ENCODE measurements at places on chromosomes 2 and 18.
A peak's percentile ranks its signal among the peaks of the same experiment; 100 is the strongest.

DNA sequence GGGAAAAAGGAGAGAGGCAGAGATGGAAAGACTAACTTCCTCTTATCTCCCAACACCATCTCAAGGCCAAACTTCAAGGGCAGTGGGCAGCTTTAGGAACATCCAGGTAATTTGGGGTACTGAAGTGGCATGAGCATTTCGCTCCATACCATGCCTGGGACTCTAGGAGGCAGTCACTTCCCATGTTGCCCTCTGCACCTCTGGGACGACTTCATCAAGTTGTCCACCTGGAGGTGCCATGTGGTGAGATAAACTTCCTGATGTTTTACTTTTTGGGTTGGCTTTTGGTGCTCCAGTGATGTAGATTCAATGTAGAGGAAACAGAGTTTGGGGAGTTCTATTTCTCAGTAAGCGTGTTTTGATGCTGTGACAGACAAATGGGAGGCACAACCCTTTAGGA, 56.3 kb upstream of the UPP2 start:
- DNase-seq: no peak

GRCh38 chr2:157692768-157693167, 64.1 kb upstream of the ACVR1C start:
- no peak for DNase-seq

- no peak for DNase-seq
Measured at GRCh38 chr18:64254399-64255093, 105.7 kb upstream of the LINC00305 start.

- peak; percentile 73 for DNase-seq
Measured at GRCh38 chr2:63590626-63591408, 2.1 kb downstream of the MDH1 start.

- peak; percentile 69 for DNase-seq
Measured at GRCh38 chr2:64861452-64862397, 127.5 kb upstream of the SLC1A4 start.

DNA sequence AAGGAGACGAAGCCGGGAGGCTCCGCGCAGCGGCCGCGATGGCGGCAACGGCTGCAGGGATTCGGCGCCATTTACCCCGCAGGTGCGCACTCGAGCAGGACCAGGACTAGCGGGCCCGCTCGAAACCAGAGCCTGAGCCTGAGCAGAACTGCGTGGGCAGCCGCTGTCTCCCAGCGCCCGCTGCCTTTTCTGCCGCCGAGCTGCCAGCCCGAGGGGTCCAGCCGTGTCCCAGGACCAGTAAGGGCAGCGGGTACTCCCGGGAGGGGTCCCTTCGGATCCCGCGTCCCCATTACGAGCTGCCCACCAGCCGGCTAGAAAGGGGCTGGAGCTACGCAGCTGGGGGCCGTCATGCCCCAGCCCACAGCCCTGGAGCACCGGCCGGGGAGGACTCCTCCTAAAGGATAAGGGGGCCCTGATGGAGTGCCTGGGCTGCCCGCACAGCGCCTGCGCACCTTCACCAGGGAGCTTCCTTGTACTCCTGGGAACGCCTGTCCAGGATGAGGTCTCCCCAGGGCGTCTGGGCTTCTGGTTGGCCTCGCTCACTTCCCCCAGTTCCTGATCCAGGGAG, 9.9 kb downstream of the ALPP start:
- DNase-seq: no peak

DNA sequence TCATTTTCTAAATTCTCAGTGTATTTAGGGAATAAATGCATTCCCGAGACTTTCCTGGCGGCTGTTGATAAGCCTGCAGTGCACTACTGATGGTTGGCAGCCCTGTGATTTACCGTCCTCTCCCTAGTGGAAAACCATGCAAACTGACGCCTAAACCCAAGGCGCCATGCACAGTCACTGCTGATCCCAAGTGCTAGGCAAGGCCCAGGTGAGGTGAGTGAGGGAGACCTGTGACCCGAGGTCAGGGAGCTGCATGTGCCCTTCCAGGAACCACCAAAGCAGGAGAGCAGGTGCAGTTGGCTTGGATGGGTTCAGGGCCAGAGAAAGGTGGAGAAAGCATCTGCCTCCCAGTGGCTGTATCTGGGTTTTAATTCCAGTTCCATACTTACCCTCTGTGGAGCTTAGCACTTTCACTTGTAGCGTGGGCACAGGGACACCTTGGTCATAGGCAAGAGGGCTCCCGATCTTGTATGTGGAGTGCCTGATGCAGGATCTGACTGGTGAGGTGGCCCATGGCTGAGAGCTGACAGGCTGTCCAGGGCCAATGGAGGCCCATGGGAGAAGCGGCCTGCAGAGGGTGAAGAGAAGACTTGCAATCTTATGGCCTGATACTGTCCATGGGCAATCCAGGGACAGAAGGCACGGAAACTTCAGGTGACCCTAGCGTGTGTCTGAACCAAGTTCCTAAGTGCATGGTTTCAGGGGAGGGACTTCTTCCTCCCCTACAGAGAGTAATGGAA, 131.3 kb downstream of the SH3RF3 start:
- DNase-seq: no peak

DNA sequence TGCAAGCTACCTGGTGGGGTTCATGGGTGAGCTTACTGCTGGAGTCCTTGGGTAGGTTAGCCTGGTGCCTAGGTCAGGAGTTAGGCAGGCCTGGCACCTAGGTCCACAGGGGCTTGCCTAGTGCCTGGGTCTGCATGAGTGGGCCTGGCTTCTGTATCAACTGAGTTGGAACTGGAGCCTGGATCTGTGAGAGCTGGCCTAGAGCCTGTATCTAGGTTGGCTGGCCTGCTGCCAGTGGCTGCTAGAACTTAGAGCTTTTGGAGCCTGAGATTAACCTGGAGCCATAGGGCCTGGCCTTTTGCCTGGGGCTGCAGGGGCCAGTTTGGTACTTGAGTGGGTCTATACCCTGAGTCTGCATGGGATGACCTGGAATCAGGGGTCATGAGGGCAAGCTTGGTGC, 679.4 kb downstream of the NUP35 start:
- DNase-seq: no peak

GRCh38 chr2:202161151-202161835, 77.1 kb downstream of the SUMO1 start:
- no peak for DNase-seq

- no peak for DNase-seq
Measured at GRCh38 chr18:69000366-69000765, 202.5 kb downstream of the CCDC102B start.

DNA sequence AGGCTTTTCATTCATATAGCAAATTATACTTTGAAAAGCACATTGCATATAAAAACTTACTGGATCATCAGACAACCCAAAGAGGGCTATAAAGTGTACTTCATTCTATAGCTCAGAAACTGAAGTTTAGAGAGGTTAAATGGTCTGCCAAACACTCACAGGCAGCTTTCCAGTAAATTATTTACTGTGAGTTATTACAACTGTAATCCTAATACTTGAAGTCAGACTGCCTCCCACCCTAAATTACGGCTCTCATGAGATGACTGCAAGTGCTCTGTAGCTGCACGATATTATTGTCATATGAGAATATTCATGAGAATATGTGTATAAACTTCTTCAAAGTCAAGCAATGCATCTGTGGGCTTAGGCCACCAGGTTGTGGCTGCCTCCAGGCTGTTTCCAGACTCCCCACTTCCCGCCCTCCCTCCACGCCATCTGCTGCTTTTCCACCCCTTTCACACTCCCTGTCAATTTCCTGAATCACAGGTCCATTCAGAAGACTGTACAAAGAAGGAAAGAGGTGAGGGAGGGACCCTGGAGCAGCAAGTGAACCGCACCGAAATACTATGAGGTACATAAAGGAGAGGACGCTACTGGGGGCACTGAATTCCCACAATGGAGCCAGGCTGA, 111.1 kb upstream of the SPOPL start:
- DNase-seq: no peak

DNA sequence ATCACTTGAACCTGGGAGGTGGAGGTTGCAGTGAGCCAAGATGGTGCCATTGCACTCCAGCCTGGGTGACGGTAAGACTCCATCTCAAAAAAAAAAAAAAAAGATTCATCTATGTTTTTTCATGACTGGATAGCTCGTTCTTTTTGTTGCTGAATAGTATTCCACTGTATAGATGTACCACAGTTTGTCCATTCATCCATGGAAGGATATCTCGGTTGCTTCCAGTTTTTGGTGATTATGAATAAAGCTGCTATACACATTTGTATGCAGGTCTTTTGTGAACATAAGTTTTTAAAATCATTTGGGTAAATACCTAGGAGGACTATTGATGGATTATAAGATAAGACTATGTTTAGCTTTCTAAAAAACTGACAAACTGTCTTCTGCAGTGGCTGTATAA, 90.8 kb downstream of the ACOXL start:
- DNase-seq: no peak

- no peak for DNase-seq
Measured at GRCh38 chr18:44342162-44342561, 338.5 kb upstream of the SETBP1 start.

DNA sequence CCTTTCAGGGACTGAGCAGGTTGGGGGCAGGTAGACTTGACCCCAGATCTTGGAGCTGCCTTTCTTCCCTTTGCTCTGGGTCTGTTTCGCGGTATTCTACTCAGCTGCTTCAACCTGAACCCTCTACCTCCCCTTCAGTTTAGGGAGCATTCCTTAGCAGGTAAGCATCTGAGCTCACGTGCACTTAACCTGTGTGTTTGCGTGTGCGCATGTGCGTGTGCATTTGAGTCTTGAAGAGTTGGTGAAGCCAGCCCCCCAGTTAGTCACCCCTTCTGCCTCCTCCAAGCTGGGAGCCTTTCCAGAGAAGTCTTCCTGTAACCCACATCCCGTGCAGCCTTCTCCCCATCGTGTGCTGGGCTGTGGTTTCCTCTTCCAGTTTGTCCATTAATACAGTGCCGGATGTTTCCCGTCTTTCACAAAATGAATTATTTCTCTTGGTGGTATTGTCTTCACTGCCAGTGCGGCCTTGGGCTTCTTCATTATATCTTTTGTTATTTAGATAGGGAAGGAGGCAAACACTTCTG, 33.2 kb downstream of the B3GNT2 start:
- DNase-seq: peak; percentile 30

GRCh38 chr2:127951026-127951425, 65.3 kb upstream of the AMMECR1L start:
- no peak for DNase-seq

- DNase-seq: no peak
Measured at GRCh38 chr2:188050726-188051125, 240.9 kb upstream of the GULP1 start.

- DNase-seq: no peak
Measured at GRCh38 chr2:48619526-48619925, 1.9 kb downstream of the GTF2A1L start.

DNA sequence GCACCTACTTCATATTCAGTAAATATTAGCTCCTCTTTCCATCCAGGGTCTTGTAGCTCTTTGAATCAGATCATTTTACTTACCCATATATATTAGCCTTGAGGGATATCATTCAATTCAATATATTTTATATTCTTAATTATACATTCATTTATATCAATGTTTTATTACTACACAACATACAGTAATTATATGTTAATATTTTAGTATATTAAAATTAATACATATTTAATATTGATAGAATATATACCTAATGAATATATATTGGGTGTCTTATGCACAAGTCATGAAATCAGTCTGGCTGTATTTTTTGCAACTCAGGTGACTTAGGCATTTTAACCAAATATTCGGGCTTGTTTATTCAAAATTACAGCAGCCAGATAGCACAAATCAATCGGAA, 37.2 kb downstream of the POU3F3 start:
- no peak for DNase-seq

DNA sequence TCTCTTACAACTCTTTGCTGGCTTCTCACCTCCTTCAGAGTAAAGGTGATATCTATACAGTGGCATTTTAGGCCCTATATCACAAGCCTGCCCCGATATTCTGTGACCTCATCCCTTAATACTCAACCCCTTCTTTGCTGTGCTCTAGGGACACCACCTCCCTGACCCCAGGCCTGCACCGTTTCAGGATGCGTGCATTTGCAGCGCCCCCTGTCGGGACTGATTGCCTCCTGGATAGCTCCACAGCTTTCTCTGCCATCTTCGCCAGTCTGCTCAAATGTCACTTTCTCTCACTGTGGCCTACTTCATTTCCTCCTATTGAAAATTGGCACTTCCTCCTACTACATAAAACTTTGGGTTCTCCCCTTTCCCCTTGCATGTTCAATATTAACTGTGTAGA, 289.6 kb downstream of the SOCS6 start:
- DNase-seq: no peak

DNA sequence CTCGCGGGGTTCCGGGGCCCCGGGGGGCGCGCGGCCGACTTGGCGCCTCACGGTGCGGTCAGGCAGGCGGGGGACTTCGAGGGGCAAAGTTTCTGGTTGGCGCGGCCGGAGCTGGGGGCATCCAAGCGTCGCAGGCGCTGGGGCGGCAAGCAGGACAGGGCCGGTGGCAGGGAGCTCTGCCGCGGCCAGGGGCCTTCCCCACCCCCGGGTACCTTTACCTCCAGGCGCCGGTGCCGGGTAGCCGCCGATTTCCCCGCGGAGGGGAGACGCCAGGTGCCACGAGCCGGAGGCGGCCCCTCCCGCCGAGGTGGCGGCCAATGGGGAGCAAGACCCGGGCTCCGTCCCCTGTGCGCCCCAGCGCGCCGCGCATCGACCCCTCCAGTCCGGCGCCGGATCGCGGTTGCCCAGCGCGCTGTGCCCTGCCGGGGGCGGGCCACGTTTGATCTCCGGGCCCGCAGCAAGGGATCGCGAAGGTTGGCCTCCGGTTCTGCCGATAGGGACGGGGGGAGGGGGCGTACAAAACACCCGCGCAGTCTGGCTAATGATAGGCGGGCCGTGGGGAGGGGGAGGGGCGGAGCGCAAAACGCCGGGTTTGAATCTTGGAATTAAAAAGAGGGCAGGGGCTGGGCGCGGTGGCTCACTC, at the start of gene ST8SIA5:
TSS of gene ST8SIA5 (minus strand) at position 495 of the 643 bp plus-strand sequence. CDS start 545 bp downstream, outside the sequence.
- no peak for DNase-seq

GRCh38 chr2:68653538-68653982, 10.2 kb downstream of the PROKR1 start:
- DNase-seq: peak; percentile 55

GRCh38 chr2:125710561-125710960, 945.4 kb upstream of the GYPC start:
- DNase-seq: no peak

DNA sequence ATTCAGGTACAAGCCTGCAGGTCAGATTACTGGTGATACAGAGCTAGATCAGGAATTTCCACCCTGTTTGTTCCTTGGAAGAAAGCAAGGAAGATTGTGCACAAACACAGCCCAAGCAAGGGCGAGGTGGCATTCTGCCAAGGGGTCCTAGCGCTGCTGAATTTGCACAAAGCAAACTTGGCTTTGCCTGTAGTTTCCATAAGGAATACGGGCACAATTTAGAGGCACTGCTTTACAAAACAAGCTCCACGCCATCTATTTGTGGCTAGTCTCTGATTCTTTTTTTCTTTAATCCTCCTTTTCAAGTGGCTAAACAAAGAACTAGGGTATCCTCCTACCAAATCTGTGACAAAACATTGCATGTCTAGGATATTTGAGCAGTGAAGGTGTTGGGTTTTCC, 195.5 kb upstream of the ACVR2A start:
- DNase-seq: no peak
